ENCODE measurements at places on chromosomes 5 and 9.

DNA sequence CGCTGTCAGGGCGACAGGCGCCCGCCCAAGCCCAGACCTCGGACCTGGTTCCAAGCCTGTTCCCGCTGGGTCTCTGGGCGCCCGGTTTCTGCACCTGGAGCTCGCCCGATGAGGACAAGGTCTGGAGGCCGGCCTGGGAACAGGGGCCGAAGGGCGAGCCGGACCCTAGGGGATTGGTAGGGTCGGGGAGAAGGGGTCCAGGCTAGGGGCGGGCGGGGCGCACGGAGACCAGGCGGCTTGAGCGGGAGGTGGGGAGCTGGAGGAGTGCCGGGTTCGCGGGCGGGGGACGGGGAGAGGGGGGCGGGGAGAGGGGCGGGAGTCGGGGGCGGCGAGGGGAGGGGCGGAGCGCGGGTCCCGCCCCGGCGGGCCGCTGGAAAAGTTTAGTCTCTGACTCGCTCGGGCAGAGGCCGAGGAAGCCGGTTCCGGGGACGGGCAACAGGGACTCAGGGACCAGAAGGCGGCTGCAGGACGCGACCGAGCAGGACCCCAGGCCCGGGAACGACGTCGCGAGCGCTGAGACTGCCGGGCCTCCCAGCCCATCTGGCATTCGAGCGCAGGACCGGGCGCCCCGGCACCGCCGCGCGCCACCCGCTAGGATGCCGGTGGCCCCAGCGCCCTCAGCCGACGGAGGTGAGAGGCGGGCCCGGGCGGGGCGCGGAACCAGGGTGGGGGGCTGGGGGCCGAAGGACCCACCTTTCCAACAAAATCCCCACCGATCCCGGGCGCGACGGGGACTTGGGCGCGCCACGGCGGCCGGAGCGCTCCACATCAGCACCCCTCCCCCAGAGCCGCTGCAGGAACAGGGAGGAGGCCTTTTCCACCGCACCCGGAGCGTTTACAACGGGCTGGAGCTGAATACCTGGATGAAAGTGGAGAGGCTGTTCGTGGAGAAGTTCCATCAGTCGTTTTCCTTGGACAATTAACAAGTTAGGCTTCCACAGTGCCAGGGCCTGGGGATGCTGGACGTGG, at the start of gene S1PR3:
TSS of gene S1PR3 (plus strand) at position 403 of the 969 bp plus-strand sequence. CDS start 9,733 bp downstream, outside the sequence.
- DNase-seq: peak; percentile 15

DNA sequence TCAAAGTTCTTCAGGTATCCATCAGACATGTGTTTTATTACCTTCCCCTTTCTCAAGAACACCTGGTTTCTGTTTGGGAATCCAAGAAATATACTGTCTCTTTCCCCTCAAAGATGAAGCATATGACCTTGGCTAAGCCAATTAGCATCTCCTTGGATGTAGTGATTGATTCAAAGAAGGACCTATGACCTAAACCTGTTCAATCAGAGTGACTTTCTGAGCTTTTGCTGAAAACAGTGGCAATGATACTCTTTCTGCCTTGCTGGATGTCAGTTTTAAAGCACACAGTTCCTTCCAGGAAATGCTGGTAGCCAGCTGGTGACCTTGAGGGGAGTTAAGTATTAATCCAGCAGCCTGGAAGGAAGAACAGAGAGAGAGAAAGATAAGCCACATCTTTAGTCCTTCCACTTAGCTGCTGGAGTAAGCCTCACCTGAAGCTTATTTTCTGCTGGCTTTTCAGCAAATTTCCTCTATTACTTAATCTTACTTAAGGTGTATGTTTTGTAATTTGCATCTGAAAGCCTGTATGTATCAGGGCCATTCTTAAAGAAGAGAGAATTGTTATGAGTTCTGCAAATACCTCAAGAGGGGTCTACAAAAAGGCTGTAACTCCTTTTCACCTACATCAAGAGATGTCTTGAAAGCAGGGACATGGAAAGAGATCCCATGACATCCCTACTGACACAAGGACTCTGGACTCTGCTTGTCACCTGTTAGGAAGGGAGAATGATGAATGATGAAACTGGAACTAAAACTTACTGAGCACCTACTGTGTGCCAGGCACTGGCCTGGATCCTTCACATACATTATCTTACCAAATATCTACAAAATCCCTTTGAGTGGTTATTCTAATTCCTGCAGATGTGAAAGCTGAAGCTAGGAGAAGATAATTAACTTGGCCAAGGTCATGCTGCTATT, 35.2 kb upstream of the PIK3R1 start:
- DNase-seq: no peak

- DNase-seq: no peak
Measured at GRCh38 chr9:133892193-133892920, 99.8 kb downstream of the VAV2 start.

GRCh38 chr9:88746029-88746742, 211.2 kb downstream of the NXNL2 start:
- DNase-seq: no peak

GRCh38 chr5:9817819-9818218, 187.7 kb upstream of the TAS2R1 start:
- no peak for DNase-seq

GRCh38 chr9:6676254-6676921, 30.9 kb upstream of the GLDC start:
- DNase-seq: no peak

GRCh38 chr5:39073767-39074016, 507 bp downstream of the RICTOR start:
- DNase-seq: peak; percentile 27

- DNase-seq: peak; percentile 90
Measured at GRCh38 chr5:86977190-86977589, 290.5 kb upstream of the RASA1 start.

GRCh38 chr9:34948451-34948850, 9.6 kb upstream of the PHF24 start:
- no peak for DNase-seq

DNA sequence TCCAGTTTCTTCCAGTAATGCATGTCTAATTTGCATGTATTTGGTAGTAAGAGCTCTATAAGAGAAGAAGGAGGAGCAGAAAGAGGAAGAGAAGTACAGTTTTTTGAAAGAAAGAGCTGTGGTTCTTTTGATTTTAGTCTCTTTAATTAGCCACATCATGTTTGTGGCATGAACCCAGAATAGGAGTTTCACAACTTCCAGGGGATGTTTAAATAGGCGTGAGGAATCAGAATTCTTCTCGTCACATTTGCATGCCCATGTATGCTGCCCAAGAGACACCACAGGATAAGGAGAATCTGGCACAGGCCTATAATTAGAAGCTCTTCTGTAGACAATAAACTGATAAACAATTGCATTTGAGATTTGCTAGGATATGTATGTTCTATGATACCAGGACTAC, 78.7 kb downstream of the GAS1 start:
- DNase-seq: no peak

GRCh38 chr5:149228618-149229297, 42.9 kb upstream of the AFAP1L1 start:
- peak; percentile 72 for DNase-seq

- DNase-seq: no peak
Measured at GRCh38 chr9:88583901-88584596, 49.1 kb downstream of the NXNL2 start.

- no peak for DNase-seq
Measured at GRCh38 chr9:113513536-113513935, 50.0 kb downstream of the RGS3 start.

All from inflammatory macrophage treated with lipopolysaccharide for 4 hours (primary cell).